ENCODE measurements at places on chromosomes 16 and 17.

DNA sequence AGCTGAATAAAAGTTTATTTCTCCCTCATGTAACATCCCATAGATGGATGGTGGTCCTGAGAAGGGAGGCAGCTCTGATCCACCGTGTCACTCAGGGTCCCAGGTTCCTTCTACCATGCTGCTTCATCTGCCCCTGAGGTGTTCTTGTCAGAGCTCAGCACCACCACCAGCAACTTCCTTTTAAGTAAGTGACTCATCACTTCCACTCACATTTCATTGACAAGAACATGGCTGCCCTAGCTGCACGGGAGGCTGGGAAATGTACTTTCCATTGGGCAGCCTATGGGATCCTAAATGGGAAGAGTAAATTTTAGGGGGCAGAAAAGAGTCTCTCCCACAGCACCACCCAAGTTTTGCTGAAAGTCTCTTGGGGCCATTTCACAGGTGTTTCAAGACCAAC lies 134.7 kb downstream of the USP31 start:
- no peak for DNase-seq

- DNase-seq, result no peak
These were observed 40.1 kb upstream of the MNT start for GRCh38 chr17:2440930-2441329.

DNA sequence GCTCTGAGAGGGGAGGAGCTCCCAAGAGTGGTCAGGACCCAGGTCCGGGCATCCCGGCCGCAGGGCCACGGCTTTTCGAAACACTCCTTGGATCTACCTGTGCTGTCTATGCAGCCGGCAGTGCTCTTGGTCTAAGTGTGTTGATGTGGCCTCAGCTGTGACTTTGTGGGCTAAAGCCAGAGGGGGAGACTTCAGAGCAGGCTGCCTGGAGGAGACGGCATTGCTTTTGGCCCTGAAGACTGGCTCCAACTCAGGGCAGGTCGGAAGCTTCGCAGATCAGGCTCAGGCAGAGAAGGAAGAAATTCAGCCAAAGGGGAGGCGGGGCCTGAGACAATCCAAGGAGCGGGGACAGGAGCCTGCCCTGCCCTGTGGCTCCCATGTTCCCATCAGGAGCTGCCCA lies 31.4 kb downstream of the PIEZO1 start:
- DNase-seq, result no peak

GRCh38 chr16:70430667-70431536 lies 8.0 kb downstream of the ST3GAL2 start:
- peak; percentile 83 for DNase-seq

DNA sequence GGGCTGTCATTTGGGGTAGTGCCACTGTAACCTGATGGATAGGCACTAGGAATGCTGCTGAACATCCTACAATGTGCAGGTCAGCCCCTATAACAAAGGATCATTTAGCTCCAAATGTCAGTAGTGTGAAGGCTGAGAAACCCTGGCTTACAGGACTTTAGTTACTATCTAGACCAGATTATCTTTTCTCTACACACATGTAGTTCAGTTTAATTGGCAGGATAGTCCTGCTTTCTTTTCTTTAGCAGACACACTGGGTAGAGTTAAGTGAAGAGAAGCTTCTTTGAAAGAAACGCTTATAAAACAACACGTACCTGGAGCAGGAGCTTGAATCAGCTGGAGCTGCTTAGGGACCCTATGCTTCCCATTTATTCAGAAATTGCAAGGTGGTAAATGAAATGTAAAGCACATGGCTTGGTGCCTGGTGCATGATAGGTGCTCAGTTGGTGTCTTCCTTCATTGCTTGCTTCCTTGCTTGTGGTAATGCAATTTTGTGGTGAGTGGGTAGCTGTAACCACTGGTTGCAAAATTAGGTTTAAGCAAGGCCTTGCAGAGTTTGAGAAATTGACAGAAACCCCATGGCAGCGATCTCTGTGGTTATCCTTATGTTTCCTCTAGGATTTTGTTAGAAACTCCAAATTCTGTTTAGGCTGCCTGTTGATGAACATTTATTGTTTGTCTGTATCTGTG lies 9.4 kb downstream of the METTL9 start:
- DNase-seq, result peak; percentile 87

GRCh38 chr17:78817123-78817522 lies 23.5 kb downstream of the USP36 start:
- DNase-seq, result peak; percentile 36

- DNase-seq, result no peak
These were observed 19.4 kb upstream of the SLC38A10 start for GRCh38 chr17:81314398-81315081.

GRCh38 chr16:48113001-48113400 lies 42.8 kb downstream of the ABCC12 start:
- DNase-seq, result no peak
